ENCODE measurements at places on chromosomes 4 and X.

DNA sequence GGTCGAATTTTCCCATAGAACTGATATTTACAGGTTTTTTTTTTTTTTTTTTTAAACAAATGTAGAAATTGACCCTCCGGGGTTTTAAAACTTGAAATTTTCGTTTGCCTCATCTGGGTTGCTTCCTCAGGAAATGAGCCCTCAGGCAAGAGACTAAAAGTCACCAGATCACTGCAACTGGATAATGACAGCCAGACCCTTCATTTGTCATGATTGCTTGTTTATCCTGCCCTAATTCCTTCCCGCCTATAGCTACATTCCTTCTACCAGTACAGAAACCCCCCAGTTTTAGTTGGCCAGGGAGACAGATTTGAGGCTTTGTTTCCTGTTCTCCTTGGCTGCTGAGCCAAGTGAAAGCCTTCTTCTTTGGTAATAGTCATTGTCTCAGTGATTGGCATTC is 44.0 kb upstream of the IGFBP7 start:
- no peak for DNase-seq

- no peak for DNase-seq
Measured at GRCh38 chrX:100895365-100896075, 21.4 kb upstream of the NOX1 start.

DNA sequence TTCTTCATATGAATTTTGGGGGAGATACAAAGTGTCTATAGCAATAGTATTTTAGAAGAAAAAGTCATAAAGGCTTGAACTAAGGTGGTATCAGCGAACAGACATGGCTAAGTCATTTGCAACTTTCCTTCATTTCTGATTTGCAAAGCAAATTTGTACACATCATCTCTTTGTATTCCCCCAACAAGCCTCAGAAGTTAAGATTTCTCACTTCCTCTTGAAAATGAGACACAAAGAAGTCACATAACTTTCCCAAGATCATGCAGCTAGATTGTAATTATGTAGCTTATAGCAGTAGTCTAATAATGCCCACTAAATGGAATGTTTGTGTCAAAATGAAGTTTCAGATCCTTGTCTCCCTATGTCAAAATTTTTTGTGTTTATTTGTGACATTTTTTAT is 709.8 kb upstream of the HS3ST1 start:
- DNase-seq: no peak

DNA sequence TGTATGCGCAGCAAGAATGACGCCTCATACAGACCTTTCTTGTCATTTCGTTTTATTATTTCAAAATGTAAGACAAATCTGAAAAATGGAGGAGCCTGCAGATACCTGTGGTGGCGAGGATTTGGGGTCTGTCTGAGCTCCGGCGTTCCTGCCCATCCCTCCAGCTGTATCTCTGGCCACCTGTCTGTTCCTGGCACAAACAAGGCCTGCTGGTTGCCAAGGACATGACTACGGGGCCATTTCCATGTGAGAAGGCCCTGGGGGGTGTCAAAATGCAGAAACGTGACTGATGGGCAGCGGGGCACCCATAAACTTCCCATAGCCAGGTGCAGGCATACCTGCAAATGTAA is 591 bp upstream of the TSPAN7 start:
- DNase-seq: no peak

- DNase-seq: no peak
Measured at GRCh38 chr4:94334476-94334875, 8.2 kb downstream of the HPGDS start.

GRCh38 chr4:52780617-52781354 is 29.6 kb upstream of the ERVMER34-1 start:
- no peak for DNase-seq

GRCh38 chrX:53319614-53320542 is 38.5 kb upstream of the IQSEC2 start:
- DNase-seq: no peak

All from HL-60 (cell line).